ENCODE measurements at places on chromosomes 16 and 17. TPM values are rescaled to one million over a fixed set of nuclear protein-coding genes. Genes with fewer than 3 reads are reported as not detected.

- DNase-seq = no peak
Measured at GRCh38 chr16:58037365-58038057, 12.0 kb downstream of the MMP15 start.

GRCh38 chr17:45792995-45793755 lies 9.1 kb downstream of the CRHR1 start:
- DNase-seq = no peak

DNA sequence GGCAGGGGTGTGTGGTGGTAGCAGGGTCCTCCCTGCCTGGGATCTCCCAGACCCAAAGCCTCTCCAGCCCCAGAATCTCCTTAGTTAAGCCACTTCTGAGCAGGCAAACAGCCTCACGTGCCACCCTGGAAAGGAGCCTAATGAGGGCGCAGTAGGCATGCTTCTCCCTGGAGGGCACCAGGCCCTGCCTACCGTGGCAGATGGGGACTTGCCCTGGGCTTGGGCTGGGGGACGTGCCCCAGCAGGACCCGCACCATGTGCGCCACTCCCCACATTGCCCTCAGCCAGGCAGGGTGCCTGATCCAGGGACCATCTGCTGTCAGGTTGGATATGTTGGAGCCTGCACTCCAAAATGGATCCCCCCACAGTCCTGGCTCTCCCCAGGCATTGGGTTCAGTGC lies 14.2 kb downstream of the FAM83G start:
- no peak for DNase-seq

GRCh38 chr17:77527836-77528505 lies 387.2 kb downstream of the SEC14L1 start:
- DNase-seq = peak; percentile 76

DNA sequence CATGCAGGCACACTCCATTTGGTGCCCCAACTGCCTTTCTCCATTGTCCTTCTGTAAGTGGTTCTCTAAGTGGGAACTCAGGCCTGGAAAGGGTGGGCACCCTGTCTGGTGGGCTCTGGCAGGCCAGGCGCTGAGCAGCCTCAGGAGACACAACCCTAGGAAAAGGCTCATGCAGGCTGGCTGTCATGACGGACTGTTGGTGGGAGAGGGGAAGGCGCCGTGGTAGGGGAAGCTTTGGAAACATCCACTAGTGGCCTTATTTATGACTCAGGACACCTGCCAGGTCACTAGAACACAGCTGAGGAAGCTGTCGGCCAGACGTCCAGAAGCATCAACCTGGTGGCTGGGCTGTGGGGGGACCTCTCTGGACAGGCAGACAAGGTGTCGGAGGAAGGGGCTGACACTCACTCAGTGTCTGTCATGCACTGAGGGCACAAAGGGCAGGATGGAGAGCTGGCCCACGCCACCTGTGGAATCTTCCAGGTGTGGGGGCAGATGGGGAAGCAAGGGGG lies 216.0 kb downstream of the SEC14L1 start:
- no peak for DNase-seq

Gene RAMP2
- 56.8 TPM for total RNA-seq

Gene HP
- total RNA-seq = 19.1 TPM

DNA sequence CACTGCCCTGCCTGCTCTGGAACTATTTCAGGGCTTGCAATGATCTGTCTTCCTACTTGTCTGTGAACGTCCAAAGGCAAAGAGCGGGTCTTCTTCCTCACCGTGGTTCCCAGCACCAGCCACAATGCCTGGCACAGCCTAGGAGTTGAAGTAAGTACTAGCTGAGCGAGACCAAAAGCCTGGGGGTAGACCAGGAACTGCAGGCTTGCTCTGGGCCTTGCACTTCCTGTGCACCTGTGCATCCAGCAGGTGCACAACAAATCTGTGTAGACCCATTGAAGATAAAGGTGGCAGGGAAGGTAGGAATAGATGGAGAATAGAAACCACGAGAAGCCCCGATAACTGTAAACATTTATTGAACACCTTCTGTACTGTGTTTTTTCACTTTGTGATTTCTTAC lies 4.6 kb downstream of the FAM171A2 start:
- DNase-seq = no peak

Gene KRT13
- total RNA-seq = not detected

Gene KRT23
- 0.37 TPM for total RNA-seq

GRCh38 chr16:592518-593306 lies 2.8 kb downstream of the RAB40C start:
- DNase-seq = no peak

- DNase-seq = no peak
Measured at GRCh38 chr17:40597156-40597555, 31.9 kb upstream of the CCR7 start.

Gene SOX8
- 0.79 TPM for total RNA-seq

Gene C16orf96
- 0.09 TPM for total RNA-seq

Gene SLC5A11
- not detected for total RNA-seq

DNA sequence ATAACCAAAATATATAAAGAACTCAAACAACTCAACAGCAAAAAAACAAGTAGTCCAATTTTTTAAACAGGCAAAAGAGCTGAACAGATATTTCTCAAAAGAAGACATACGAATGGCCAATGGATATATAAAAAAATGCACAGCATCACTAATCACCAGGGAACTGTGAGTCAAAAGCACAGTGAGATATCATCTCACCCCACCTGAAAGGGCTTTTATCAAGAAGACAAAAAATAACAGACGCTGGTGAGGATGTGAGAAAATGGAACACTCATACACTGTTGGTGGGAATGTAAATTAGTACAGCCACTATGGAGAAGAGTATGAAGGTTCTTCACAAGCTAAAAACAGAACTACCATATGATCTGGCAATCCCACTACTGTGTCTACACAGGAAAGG lies 7.4 kb downstream of the XYLT1 start:
- no peak for DNase-seq

Gene TBC1D3K
- total RNA-seq = not detected

DNA sequence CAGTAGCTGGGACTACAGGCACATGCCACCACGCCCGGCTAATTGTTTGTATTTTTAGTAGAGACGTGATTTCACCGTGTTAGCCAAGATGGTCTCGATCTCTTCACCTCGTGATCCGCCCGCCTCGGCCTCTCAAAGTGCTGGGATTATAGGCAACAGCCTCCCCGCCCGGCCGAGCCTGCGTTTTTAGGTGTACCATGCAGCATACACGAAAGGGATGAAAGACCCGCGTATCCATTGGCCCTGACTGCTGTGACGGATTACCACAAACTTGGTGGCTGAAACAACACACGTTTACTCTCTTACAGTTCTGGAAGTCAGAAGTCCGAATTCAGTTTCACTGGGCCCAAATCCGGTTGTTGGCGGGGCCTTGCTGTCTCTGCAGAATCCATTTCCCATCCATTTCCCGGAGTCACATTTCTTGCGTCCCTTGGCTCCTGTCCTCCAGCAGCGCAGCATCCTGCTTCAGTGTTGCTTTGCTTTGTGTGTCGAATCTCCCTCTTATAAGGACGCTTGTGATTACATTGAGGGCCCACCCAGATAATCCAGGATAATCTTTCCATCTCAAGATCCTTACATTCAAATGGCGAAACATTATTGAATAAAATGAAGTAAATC lies 8.3 kb upstream of the GUCY2D start:
- no peak for DNase-seq

Gene FAM171A2
- 0.69 TPM for total RNA-seq

DNA sequence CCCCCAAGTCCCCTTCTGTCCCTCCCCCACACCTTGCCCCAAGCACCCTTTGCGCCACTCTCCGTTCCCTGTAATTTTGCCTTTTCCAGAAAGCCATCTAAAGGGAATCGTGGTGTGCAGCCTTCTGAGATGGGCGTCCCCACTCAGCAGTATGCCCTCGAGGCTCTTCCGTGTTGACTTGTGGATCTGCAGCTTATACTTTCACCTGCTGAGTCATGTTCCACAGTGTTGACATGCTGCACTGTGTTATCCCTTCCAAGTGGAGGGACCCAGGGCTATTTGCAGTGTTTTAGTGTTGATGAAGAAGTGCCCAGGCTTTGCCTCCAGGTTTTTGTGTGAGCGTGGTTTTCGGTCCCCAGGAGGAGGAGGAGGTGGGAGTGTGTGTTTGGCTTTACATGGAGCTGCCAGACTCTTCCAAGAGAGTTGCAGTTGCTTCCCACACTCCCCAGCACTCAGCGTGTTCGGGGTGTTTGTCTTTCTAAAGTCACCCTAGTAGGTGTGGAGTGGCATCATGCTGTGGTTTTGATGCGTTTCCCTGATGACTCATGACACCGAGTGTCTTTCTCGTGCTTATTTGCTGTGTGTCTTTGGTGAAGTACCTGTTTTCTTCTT lies 32.1 kb upstream of the JPT2 start:
- DNase-seq = no peak

Gene TAT
- total RNA-seq = not detected

Gene VAT1L
- 0.23 TPM for total RNA-seq

- DNase-seq = no peak
Measured at GRCh38 chr16:11748404-11749254, 6.0 kb upstream of the TXNDC11 start.

DNA sequence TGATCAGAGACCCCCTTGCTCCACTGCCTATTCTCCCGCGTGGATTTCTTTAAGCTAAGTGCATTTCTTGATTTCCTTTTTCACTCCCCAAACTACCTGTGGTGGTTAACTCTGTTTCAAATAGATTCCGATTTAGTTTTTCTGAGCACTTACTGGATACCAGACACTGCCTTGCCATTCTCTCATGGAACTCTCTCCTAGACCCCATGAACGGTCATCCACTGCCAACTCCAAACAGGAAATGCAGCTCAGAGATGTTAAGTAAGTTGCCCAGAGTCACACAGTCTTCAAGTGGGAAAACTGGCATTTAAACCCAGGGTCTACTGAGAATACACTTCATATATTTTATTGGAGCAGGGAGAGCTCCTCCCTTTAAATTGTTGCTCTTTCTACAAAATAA lies 199.4 kb downstream of the MAF start:
- no peak for DNase-seq

Gene ZNF469
- 2.9 TPM for total RNA-seq

GRCh38 chr16:4297480-4297879 lies 18.4 kb upstream of the GLIS2 start:
- no peak for DNase-seq

DNA sequence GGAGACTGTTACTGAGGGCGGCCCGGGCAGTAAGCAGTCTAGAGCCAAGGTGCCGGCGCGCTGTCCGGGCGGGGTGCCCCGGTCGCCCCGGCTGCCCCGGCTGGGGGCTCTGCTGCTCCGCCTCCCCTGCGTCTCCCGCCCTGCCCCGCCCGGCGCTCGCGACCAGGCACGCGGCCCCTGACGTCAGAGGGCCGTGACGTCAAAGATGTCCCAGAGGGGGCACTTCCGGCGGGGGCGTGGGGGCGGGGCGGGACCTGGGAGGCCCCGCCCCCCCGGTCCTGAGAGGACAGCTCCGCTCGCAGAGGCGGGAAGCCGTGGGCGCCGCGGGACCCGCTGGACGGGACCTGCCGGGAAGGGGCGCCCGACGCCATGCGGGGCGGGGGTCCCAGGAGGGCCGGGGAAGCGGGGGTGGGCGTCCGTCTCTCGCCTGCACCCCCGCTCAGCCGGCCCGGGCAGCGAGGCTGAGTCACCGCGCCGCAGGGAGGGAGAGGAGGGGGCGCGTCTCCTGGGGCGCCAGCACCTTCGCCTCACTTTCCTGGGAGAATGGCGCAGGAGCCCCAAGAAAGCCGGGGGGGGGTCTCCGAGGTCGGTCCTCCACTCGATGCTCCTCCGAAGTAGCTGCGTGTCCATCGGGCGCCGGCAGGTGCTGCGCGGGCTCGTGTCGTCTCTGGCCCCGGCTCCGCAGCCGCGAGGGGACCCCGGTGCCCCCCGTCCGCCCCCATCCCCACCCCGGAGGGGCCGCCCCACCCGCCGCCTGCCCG lies 4.4 kb upstream of the HIC1 start:
- DNase-seq = peak; percentile 92

- DNase-seq = no peak
Measured at GRCh38 chr17:48757524-48757961, 29.0 kb upstream of the HOXB13 start.

Gene ZG16
- not detected for total RNA-seq

DNA sequence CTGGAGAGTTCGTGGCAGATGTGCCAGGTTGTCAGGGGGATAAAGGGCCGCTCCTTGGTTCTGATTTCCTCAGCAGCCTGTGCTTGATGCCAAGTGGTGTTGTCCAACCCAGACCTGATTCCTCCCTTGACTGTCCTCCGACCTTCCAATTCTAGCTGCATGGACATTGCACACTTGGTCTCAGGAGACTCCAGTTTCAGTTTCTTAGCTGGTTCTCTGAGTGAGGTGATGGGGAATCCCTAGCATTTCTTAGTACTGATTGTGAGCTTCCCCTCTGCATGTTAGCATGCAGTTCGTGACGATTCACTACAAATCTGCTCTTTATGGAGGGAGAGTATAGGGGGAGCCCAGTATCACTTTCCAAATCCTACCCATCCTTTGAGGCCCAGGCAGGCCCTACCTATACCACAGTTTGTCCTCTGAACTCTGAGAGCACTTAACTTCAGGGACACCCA lies 12.4 kb upstream of the CCR7 start:
- no peak for DNase-seq

GRCh38 chr17:64784353-64785010 lies 122.4 kb upstream of the SMURF2 start:
- no peak for DNase-seq

DNA sequence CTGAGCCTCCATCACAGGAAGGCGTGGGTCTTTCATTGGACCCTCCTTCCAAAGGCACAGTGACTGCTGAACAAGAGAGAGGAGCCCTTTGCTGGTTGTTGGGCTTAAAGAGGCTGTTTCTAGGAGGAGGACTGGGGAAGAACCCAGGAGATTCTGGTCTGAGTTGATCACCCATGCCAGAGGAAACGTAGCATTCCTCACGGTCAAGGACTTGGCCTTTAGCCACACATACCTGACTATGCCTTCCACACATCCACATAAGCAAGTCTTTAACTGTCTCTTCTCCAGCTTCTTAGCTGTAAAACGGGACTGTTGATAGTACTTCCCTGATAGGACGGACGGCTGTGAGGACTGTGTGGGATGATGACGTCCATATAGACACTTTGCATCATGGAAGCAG lies 149.8 kb upstream of the IRX3 start:
- no peak for DNase-seq

GRCh38 chr17:82228278-82228841 lies 482 bp upstream of the SLC16A3 start:
- peak; percentile 90 for DNase-seq

GRCh38 chr16:58658796-58659211 lies 25.8 kb downstream of the SLC38A7 start:
- DNase-seq = no peak

Gene KCNH6
- total RNA-seq = not detected

DNA sequence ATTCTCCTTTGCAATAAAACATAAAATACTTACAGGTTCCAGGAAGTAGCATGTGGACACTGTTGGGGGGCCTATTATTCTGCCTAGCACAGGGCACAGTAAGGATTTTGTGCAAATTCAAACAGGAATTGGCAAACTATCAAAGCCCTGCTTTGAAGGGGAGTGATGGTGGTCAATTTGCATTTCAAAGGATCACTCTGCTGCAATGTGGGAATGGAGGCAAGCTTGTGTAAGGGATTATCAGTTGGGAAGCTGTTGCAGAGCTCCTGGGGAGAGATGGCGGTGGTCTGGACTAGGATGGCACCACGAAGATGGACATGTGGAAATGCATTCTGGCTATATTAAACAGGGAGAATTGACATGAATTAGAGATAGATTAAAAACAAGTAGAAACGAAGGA lies 990.7 kb upstream of the RBFOX1 start:
- DNase-seq = no peak

Gene SYNGR2
- 58.1 TPM for total RNA-seq

- no peak for DNase-seq
Measured at GRCh38 chr16:83912519-83913244, 13.8 kb downstream of the MLYCD start.

GRCh38 chr16:9139965-9140364 lies 48.5 kb downstream of the HAPSTR1 start:
- peak; percentile 40 for DNase-seq
